ENCODE measurements at places on chromosomes 5 and 9.

GRCh38 chr5:128093368-128093767, 9.8 kb downstream of the SLC12A2 start:
- DNase-seq = no peak

- no peak for DNase-seq
Observed at GRCh38 chr5:1901061-1901460, 18.3 kb upstream of the IRX4 start.

GRCh38 chr9:7180247-7180646, 422.5 kb downstream of the KDM4C start:
- no peak for DNase-seq

- DNase-seq = no peak
Observed at GRCh38 chr5:98415663-98416062, 357.8 kb upstream of the RGMB start.

DNA sequence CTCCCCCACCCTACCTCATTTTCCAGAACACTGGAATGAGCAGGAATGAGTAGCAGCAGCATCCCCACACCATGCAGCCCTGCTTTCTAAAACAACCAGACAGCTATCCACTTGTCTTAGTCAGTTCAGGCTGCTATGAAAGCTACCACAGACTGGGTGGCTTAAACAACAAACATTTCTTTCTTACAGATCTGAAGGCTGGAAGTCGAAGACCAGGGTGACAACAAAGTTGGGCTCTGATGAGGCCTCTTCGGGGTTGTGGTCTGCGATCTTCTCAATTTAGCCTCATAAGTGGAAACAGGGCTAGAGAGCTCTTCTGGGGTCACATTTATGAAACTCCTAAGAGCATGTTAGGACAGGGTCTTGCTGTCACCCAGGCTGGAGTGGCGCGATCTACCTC, 38.9 kb downstream of the LPAR1 start:
- peak; percentile 35 for DNase-seq

DNA sequence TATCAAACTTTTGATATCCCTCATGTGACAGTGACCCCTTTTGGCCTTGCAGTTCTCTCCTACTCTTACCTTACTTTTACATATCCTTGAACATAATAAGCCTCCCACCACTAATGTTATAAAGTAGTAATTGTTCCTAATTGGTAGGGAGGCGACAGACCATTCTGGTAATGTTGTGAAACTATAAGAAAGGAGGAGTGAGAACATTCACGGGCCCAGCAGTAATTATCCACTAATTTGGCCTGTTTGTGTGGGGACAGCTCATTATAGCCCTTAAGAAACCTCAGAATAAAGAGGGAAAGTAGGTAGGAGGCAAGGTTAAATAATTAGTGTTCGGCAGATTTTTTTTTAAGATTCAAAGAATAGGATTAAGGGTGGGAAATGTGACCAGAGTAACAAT, 1046.5 kb upstream of the ARRDC3 start:
- DNase-seq = no peak

DNA sequence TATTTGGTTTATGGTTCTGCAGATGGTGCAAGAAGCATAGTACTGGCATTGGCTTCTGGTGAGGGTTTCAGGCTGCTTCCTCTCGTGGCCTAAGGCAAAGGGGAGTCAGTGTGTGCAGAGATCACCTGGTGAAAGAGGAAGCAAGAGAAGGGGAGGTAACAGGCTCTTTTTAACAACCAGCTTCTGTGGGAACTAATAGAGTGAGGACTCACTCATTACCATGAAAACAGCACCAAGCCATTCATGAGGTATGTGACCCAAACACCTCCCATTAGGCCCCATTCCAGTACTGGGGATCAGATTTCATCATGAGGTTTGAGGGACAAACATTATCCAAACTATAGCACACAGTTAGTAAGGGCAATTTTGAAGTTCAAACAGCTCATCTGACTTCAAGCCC, 263.5 kb downstream of the TMEM38B start:
- DNase-seq = no peak

GRCh38 chr5:54007827-54008777, 302.3 kb downstream of the ARL15 start:
- DNase-seq = no peak

DNA sequence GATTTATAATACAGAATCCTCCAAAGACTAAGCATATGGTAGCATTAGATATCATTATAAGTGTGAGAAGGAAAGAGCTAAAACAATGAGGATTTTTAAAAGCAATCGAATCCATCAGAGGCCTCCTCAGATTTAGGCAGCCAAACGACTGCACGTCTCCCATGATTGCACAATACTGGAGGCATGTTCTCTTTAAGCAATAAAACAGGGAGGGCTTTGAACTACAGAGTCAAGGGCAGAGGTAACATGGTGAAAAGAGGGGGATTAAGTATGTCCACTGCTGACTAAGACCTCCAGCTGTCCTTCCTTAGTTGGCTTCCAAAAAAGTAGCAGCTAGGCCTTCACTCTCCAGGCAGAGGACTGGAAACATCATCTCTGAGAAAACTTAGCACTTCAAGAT, 298.7 kb upstream of the RGMB start:
- no peak for DNase-seq

- no peak for DNase-seq
Observed at GRCh38 chr9:134943836-134944235, 26.1 kb upstream of the FCN1 start.

- DNase-seq = no peak
Observed at GRCh38 chr9:121156263-121156731, 45.4 kb downstream of the RAB14 start.

- DNase-seq = no peak
Observed at GRCh38 chr9:108410161-108410560, 445.6 kb downstream of the ACTL7B start.

DNA sequence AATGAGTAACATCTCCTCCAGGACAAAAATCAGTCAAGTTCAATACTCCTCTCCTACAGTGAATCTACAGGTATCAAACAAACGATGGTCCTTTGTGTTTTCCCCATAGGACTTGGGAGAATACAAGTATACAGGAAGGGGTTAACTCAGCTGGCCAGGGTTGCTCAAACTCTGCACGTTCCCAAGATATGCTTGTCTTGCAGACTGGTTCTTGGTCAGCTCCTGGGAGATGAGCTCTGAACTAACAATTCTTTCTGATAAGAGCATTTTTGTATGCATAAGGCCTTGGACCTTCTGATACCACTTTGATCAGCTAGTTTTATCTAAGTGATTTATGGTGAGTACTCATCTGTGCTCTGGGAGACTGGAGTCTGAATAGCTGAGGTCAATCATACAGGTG, 42.1 kb downstream of the LOX start:
- no peak for DNase-seq

DNA sequence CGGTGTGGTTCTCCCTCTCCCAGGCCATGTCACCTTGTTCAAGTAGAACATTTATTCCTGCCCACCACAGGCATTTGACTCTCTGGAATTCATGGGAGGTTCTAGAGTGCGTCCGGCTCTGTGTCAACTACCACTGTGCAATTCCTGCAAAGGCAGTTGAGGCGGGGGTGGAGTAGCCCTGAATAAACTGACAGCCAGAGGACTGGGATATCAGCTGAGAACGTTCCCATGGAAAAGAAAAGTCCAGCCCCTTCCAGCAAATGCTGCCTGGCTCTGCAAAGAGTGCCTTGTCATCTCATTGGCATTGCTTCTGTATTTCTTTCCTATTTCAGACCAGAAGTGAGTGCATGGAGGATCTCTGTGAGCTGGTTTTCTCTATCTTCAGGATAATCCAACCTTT, 18.9 kb upstream of the MEGF9 start:
- DNase-seq = peak; percentile 24

DNA sequence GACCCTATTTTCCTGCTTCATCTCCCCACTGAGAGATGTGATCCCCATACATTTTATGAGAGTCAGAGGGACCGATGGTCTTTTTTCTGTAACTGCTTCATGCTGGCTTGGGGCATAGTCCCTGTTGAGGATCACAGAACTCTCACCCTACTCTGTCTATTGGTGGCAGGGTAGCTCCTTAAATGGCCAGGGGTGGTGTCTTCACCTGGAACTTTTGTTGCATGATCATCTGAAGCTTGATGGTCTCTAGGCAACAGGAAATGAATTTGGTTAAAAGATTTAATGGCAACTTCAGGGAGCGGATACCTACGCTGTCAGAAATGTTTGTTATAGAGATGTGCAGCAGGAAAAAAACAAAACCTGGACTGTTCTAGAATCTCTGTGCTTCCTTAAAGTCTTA, 87.0 kb upstream of the GLIS3 start:
- no peak for DNase-seq

DNA sequence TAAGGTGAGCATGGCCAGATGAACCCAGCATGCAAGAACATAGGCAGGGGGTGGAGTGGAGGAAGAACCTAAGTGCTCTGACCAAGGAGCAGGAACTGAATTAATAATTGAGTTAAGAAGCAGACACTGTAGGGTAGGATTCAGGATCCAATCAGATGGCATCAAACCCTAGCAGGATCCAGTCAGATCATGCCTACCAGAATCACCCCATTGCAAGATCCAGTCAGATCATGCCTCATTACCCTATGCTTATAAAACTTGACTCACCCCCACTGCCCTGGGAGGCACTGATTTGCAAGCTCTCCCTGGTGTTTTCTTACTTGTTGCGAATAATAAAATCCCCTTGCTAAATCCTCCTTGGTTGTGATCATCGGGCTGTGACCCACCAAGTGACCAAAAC, 19.7 kb downstream of the TUSC1 start:
- no peak for DNase-seq

- no peak for DNase-seq
Observed at GRCh38 chr5:166342402-166342801, 1949.0 kb upstream of the WWC1 start.

- DNase-seq = peak; percentile 55
Observed at GRCh38 chr9:13278368-13279246, 885 bp downstream of the MPDZ start.

GRCh38 chr5:173767574-173768266, 120.4 kb upstream of the CPEB4 start:
- DNase-seq = no peak

DNA sequence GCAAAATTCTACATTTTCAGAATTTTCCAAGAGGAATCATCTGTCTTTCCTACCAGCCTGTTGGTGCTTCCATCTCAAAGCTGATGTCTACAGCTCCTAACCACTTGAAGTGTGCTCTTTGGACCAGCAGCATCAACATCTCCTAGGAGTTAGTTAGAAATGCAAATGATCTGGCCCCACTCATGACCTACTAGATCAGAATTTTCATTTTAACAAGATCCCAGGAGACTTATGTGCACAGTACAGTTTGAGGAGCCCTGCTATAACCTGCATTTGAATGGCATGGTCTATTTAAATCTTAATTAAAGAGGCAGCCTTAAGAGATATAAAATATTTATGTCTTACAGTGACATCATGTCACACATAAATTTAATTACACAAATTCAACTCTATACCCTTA, 33.8 kb downstream of the ITK start:
- DNase-seq = no peak

DNA sequence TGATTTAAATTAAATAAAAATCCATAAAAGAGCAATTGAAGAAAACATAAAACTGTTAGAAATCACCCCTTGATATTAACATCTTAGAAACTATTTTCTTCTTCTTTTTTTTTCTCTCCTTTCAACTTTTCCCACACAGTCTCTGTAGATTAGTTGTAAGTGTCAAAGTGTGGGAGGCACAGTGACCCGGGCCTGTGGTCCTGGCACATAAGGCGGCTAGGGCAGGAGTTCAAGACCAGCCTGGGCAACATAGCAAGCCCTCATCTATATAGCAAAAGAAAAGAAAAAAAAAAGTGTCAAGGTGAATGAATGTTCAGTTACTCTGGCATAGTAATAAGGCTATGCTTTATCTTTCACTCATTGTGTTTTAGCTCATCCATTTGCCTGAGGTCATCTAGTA, 14.2 kb downstream of the RORB start:
- DNase-seq = no peak

DNA sequence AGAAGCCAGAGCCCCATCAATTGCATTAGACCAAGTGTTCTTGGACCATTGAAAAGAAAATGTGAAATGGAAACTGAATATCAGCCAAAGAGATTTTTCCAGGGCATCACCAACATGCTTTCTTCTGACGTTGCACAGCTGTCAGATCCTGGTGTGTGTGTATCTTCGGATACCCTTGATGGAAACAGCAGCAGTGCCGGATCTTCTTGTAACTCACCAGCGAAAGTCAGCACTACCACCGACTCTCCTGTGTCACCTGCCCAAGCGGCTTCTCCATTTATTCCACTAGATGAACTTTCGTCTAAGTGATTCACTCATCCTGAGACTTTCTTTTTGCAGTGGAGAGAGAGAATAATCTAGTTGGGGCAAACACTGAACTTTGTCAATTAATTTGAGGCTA, 75.7 kb downstream of the PIP5K1B start:
- DNase-seq = no peak

DNA sequence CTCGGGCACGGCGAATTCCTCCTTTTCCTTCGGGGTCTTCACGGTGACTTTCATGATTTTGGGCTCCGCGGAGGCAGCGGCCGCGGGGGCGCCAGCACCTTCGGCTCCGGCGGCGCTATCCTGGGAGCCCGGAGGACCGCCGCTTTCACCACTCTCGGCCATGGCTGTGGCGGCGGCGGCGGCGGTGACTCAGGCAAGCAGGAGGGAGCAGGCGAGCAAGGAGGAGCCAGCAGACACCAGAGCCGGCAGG, 315 bp downstream of the UBQLN1 start:
- no peak for DNase-seq

GRCh38 chr5:59487772-59488729, 405.5 kb downstream of the PDE4D start:
- no peak for DNase-seq

GRCh38 chr5:17096952-17097695, 120.3 kb upstream of the BASP1 start:
- no peak for DNase-seq

DNA sequence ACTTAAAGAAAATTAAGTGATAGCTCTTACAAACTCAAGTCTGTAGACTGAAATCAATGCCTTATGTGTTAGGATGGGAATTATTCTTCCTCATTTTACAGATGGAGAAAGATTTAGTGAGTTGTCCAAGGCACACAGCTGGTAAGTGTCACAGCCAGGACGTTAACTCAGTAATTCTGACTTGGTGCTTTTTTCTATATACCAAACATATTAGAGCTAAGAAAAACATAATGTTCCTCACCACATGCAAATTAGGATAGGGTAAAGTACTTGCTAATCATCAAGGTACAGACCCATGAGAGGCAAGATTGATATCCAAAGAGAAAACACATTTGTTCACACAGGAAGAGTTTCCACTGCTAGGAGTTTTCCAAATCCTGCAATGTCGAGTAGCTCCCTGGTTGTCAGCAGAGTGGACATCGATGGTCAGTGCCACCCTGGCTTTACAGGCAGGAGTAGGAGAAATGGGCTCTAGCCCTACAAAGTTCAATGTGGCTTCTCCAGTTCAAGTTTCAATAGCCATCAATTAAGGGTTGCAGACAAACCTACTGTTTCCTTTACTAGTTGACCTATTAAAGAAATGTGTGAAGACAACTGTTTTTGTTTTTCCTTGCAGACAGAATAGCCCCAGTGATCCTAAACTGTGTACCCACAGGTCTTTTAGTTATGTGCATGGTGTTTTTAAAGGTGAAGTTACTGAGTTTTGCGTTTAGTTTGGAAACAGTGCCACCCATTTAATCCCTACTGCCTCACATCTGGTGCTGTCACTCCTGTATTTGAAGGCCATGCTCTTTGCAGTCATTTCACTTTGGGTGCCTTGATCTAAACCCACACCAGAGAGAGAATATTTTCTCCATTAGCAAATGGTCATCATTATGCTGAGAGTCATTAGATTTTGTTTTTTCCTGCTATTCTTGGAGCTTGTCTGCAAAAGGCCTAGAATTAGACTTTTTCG, 460.8 kb upstream of the SMARCA2 start:
- no peak for DNase-seq

Measured in substantia nigra (tissue), 51 donors.